Activated CD8-positive, alpha-beta memory T cell treated with anti-CD3 and anti-CD28 coated beads for 1 hour (primary cell): ENCODE measurements at places on chromosomes 4 and X.

GRCh38 chr4:32569861-32570260, 1849.7 kb downstream of the PCDH7 start:
- no peak for DNase-seq

DNA sequence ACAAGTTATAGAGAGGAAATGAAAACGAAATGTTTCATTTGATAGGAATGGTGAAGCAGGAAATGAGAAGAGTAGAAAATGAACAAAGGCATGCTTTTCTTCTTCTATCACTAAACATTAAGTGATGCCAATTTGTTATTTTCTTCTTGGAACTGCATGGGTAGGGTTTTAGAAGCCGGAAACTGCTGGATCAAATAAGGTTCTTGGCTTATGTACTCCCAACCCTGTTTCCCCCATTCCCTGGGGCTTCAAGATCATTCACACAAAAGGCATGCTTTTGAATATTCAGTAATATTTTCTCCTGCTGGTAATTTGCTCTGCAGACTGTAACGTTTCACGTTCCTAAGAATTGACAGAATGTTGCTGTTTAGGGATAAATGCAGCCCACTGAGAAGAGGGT, 224.1 kb downstream of the NLGN4X start:
- DNase-seq = no peak

DNA sequence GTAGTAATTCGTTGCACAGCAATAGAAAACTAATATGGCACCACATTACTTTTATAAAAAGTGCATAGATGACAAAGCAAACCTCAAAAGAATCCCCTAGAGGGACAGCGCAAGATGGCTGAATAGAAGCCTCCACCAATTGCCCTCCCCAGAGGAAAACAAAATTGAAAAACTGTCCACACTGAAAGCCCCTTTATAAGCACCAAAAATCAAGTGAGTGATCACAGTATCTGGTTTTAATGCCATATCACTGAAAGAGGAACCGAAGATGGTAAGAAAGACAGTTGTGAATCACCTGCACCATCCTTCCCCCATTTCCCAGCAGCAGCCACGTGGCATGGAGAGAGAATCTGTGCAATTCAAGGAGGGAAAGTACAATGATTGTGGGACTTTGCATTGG, 522.2 kb downstream of the GLUD2 start:
- DNase-seq = no peak

GRCh38 chr4:1447676-1448588, 41.7 kb upstream of the NKX1-1 start:
- DNase-seq = no peak

- DNase-seq = no peak
Measured at GRCh38 chr4:120816296-120816965, 106.1 kb downstream of the PRDM5 start.

DNA sequence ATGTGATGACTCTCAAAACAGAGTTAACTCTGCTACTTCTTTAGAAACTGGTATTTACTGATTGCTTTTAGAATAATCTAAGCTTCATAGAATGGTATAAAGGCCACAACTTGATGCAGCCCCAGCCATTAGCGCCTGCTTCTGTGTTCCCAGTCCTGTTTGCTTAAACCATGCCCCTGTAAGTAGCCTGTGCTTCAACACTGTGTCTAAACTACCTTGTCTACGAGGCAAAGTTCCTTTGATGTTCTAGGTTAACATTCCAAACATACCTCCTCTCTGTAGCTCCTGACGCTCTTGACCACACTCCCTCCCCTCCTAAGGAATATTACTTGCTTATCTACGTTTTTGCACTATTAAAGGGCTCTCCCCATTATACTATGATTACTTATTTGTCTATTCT, 352.5 kb upstream of the ADGRL3 start:
- DNase-seq = no peak

- no peak for DNase-seq
Measured at GRCh38 chrX:139600105-139600504, 69.6 kb downstream of the F9 start.

DNA sequence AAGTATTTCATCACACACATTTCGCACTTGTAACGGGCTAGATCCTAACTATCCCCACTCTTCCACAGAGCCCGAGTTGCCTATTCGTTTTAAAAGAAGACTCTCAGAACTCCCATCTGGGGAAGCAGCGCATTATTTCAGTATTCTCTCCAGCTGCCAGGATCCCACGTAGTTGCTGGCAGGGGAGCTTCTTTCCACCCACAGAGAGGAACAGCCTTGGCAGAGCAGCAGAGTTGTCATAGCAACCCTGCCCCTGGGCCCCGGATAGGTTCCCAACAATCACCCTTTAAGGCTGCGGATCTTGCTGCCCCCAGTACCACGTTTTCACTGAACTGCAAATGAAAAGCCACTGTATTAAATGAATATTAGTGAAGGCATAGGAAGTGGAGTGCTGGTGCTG, 106.7 kb downstream of the GPM6A start:
- DNase-seq = no peak

GRCh38 chr4:31662951-31663350, 942.8 kb downstream of the PCDH7 start:
- no peak for DNase-seq

DNA sequence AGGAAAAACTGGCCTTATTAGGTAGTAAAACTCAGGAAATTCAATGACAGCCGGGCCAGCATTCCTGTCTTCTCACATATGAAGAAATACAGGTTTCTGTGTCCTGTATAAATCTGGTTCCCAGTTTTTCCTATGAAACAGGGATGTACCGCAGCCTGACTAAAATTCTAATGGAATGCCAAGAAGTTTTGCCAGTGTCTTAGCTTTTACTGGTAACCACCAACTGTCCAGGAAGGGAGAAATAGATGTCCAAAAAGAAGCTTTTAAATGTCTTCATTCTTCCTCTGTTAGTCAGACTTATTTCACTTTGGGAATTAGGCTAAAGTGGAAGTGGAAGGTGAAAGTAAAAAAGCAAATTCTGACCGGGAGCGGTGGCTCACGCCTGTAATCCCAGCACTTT, 108.0 kb upstream of the TBL1X start:
- no peak for DNase-seq

DNA sequence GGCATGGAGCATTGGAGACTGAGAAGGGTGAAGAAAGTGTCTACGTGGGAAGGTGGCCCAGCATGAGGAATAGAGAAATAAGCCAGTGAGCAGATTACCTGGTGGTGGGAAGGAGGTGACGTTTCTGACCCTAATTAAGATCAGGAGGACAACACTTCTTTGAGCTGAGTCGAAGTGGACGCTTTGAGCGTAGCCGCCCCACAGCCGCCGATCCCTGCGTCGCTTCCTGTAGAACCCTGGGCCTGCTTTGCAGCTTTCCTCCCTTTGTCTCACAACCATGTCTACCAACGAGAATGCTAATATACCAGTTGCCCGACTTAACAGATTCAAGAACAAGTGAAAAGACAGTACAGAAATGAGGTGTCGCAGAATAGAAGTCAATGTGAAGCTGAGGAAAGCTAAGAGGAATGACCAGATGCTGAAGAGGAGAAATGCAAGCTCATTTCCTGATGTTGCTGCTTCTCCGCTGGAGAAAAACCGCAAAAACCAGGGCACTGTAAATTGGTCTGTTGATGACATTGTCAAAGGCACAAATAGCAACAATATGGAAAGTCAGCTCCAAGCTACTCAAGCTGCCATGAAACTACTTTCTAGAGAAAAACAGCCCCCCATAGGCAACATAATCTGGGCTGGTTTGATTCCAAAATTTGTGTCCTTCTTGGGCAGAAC, 6.4 kb upstream of the ANTXR2 start:
- no peak for DNase-seq

DNA sequence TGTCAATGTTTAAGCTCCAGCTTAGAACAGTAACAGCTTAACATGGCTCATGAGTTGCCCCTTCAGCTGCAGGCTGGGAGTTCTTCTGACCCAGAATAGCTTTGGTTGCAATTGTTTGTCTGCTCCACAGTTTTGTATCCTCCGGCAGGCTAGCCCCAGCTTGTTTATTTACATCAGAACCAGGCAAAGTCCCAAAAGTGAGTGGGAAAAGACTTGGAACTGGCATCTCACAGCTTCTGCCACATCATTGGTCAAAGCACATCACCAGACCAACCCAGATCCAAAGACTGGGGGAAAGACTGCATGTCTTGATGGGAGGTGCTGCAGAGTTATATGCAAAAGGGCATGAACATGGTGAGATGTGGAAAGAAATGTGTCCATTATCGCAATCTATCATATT, 231.2 kb upstream of the CPEB2 start:
- DNase-seq = no peak
